ENCODE measurements at places on chromosomes 5 and 9. TPM values are rescaled to one million over a fixed set of nuclear protein-coding genes. Genes with fewer than 3 reads are reported as not detected.

GPR150 gene
- not detected for total RNA-seq

TPPP gene
- 20.7 TPM for total RNA-seq

SLC25A25 gene
- total RNA-seq: 94.8 TPM

SPATA31E1 gene
- total RNA-seq: not detected

Measured in HT-29 (cell line).